ENCODE measurements at places on chromosomes 1 and 21.

DNA sequence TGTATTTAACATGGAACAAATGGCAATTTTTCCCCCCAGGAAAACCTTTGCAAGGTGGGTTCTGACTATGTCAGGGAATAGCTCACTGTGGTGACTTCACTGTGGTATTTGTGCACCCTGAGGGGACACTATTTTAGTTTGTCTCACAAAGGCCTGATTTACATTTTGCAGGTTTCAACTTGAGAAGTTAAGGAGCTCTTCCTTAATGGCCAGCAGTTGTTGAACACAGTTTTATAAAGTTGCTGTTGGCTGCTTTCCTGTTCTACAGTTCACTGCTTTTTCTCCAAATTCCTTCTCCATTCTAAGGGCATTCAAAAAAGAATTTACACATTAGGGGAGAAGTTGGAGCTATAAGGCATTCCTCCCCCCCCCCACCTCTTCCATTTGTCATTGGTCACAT lies 4.6 kb downstream of the LAMC1 start:
- DNase-seq: no peak

DNA sequence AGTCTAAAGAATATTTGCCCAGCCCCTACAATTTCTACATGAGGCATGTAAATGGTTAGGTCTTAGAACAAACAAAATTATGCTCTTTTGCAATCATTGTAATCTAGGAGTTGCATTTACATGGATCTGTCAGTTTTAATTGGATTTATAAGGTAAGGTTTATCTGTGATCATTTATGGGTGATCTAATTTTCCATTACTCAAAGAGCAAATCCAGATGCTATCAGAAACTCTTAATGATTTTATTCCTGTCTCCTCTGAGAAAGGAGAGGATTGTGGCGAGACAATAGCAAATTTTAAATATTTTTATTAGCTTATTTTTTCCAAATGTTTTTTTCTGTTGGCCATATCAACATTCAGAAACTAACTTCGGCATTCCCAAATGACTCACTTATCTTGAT lies 14.2 kb upstream of the NEGR1 start:
- no peak for DNase-seq

GRCh38 chr1:84181350-84182005 lies 37.4 kb downstream of the PRKACB start:
- DNase-seq: no peak

- DNase-seq: no peak
Observed at GRCh38 chr1:241229216-241229615, 127.8 kb downstream of the RGS7 start.

GRCh38 chr1:37040261-37040660 lies 5.9 kb upstream of the GRIK3 start:
- no peak for DNase-seq

DNA sequence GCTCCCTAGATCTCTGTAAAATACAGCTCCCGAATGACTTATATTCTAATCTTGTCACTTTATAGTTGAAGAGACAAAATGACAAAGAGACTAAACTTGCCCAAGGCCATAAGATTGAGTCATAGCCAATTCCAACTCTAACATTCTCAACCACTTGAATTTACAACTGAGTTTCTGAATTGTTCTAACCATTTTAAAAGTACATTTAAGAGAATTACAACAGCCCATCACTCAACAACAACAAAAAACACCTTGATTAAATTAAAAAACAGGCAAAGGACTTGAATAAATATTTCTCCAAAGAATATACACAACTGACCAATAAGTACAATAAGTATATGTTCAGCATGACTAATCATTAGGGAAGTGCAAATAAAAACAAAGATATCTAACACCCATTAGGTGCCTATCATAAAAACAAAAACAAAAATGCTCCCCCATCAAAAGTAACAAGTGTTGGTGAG lies 8.7 kb upstream of the ADCY10 start:
- DNase-seq: no peak

GRCh38 chr1:6163973-6164617 lies 16.0 kb downstream of the CHD5 start:
- no peak for DNase-seq

GRCh38 chr1:182092336-182092735 lies 30.8 kb upstream of the ZNF648 start:
- DNase-seq: no peak

- DNase-seq: no peak
Observed at GRCh38 chr21:45786660-45787059, 143.1 kb downstream of the PCBP3 start.

GRCh38 chr1:94382201-94382600 lies 36.0 kb upstream of the ABCD3 start:
- DNase-seq: no peak

GRCh38 chr21:42744520-42745445 lies 91.4 kb downstream of the PDE9A start:
- DNase-seq: no peak

- DNase-seq: no peak
Observed at GRCh38 chr1:10396870-10397269, 2.0 kb upstream of the PGD start.

DNA sequence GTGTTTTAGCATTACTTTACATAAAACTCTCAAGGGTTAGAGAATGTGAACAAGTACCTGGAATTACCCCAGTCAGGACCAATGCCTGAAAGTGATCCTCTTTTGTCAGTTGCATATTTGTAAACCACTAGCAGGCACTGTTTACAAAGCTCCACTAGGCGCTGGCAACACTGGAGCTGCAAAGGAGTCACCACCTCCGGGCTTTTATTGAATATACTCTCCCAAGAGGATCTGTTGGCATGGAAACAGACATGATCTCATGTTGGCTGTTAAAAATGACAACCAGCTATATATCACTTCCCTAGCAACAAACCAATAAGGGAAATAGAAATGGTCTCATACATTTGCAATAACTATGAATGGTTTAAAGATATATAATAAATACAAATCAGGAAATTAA lies 116.0 kb downstream of the TTLL7 start:
- DNase-seq: no peak

DNA sequence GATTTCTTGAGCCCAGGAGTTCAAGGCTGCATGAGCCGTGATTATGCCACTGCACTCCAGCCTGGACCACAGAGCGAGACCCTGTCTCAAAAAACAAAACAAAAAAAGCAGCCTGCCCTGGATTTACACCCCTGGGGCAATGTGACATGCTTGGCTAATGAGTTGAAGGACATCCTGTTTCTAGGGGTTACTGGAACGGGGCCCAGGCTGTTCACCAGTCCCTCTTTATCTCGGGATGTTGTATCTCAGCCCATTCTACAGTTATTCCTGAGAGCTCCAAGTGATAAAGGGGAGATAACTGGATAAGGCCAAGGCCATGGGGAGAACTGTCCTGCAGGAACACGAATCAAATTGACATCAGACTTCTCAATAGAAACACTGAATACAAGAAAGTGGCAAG lies 21.7 kb upstream of the S100A2 start:
- DNase-seq: no peak

DNA sequence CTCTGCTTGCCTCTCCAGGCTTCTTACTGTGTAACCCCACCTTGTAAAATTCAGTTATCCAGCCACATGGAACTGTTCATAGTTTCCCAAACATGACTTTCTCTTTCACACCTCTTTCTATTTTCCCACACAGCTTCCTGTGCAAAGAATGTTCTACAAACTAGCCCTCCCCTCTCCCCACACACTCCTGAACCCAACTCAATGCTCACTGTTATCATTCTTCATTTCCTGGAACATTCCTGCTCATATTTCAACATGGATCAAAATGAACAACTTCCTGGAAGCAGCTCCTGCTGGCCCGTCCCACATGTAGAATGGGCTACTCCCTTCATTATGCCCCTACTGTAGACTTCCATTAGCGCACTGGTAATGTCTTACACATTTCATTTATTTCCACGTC lies 7.5 kb upstream of the HSD11B1 start:
- no peak for DNase-seq

DNA sequence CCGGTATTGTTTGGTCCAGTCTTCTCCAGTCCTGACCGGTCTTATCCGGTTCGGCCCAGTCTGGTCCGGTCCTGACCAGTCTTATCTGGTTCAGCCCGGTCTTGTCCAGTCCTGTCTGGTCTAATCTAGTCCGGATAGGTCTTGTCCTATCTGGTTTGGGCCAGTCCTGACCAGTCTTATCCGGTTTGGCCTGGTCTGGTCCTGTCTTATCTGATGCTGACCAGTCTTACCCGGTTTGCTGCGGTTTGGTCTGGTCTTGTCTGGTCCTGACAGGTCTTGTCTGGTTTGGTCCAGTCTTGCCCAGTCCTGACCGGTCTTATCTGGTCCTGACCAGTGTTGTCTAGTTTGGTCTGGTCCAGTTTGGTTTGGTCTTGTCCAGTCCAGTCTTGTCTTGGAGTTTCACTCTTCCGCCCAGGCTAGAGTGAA lies 30.1 kb downstream of the DHX9 start:
- DNase-seq: no peak

GRCh38 chr1:245007852-245008251 lies 143.5 kb upstream of the HNRNPU start:
- DNase-seq: no peak

All from activated CD8-positive, alpha-beta memory T cell treated with anti-CD3 and anti-CD28 coated beads for 1 hour (primary cell).